NCI-H774 (cell line): ENCODE measurements at places on chromosomes 5 and 9.

- no peak for DNase-seq
These were observed 1671.2 kb upstream of the ACO1 start for GRCh38 chr9:30713243-30713642.

GRCh38 chr5:104237586-104237985, 675.0 kb upstream of the NUDT12 start:
- no peak for DNase-seq

GRCh38 chr9:16732546-16732945, 137.9 kb downstream of the BNC2 start:
- DNase-seq: no peak

DNA sequence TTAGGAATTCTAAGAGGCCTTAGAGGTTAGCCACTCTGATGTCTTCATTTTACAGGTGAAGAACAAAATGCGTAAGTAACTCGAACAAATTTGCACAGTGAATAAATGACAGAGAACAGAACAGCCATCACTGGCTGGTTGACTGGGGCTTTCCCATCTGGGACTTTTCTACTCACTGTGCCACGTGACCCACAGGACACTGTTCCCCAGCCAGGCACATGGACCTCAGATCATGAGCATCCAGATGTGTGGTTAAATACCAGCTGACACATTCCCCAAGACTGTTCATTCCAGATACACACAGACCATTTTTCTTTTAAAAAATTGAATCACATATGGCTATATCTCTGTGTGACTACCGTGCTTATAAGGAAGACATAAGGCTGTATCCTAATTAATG, 25.8 kb upstream of the MED10 start:
- no peak for DNase-seq

DNA sequence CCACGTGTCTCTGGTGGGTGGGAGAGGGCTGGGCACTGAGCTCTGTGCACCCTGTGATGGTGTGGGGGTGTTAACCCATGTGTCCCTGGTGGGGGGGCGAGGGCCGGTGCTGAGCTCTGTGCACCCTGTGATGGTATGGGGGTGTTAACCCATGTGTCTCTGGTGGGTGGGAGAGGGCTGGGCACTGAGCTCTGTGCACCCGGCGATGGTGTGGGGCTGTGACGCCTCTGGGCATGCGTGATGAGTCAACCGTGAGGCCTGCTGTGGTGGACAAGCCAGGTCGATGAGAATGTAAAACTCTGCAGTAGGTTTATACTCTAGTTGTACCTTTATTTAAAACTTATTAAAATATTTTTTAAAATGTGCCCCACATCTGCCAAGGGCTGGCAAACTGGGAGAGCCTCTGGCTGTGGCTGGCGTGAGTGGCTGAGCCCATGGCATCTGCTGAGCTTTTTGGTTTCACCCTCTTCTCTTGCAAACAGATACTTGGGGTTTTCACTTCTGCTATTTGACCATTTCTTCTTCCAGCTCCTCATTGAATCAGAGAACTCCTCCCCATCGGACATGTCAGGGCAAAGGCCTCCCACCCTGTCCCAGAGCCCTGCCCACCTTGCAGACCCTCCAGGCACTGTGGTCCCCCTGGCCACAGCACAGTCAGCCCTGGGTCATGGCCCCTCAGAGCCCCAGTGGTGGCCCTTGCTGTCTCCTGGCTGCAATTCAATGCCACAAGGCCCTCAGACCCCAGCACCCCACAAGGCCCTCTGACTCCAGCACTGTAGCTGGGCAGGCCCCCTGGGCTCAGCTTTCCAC, 18.5 kb upstream of the EXOC3 start:
- DNase-seq: no peak

GRCh38 chr5:134813827-134814226, 31.9 kb upstream of the C5orf24 start:
- DNase-seq: no peak
